ENCODE measurements at places on chromosomes 16 and 17. TPM values are rescaled to one million over a fixed set of nuclear protein-coding genes. Genes with fewer than 3 reads are reported as not detected.

GRCh38 chr17:6485646-6486412 is 41.6 kb downstream of the PIMREG start:
- H3K4me1 ChIP-seq = no peaks in the 10 kb centered on the region
- no peak for DNase-seq
- no peaks in the 10 kb centered on the region for H3K36me3 ChIP-seq
- no peak overlapping the region for H3K27ac ChIP-seq
- H3K27me3 ChIP-seq = peaks cover 68% of the 10 kb centered on the region
- H3K4me3 ChIP-seq = peak overlapping the region; percentile 17

DNA sequence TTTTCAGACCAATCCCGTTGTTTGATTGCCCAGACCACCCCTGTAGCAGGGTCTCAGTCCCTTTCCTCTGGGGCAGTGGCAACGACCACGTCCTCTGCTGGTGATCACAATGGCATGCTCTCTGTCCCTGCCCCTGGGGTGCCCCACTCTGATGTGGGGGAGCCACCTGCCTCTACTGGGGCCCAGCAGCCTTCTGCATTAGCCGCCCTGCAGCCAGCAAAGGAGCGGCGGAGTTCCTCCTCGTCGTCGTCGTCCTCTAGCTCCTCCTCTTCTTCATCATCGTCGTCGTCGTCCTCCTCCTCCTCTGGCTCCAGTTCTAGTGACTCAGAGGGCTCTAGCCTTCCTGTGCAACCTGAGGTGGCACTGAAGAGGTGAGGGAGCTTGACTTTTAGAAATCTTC is 9.2 kb downstream of the ELOB start:
- H3K4me1 ChIP-seq = peaks cover 7% of the 10 kb centered on the region
- peak overlapping the region; percentile 82 for H3K27ac ChIP-seq
- no peak overlapping the region for H3K4me3 ChIP-seq
- no peak for DNase-seq

DNA sequence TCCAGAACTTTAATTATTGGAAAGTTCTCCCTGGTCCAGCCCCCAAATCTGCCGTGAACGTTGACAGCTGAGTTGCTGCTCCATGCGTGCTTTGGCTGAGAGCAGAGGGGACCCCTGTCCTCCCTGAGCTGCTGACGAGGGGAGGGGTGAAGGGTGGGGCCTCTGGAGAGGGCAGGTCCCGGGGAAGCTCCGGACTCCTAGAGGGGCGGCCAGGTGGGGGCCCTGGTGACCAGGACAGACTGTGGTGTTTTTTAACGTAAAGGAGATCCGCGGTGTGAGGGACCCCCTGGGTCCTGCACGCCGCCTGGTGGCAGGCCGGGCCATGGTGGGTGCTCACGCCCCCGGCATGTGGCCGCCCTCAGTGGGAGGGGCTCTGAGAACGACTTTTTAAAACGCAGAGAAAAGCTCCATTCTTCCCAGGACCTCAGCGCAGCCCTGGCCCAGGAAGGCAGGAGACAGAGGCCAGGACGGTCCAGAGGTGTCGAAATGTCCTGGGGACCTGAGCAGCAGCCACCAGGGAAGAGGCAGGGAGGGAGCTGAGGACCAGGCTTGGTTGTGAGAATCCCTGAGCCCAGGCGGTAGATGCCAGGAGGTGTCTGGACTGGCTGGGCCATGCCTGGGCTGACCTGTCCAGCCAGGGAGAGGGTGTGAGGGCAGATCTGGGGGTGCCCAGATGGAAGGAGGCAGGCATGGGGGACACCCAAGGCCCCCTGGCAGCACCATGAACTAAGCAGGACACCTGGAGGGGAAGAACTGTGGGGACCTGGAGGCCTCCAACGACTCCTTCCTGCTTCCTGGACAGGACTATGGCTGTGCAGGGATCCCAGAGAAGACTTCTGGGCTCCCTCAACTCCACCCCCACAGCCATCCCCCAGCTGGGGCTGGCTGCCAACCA is at the start of gene MC1R:
Gene MC1R, plus strand, starts transcription at position 410 of the 895 bp plus-strand sequence. Its CDS starts 397 bp downstream, at position 807.
- peak; percentile 40 for DNase-seq
- H3K4me3 ChIP-seq = peak within 1 kb of the TSS; percentile 83
- H3K27me3 ChIP-seq = peaks cover 9% of the 10 kb centered on the region
- H3K4me1 ChIP-seq = peaks cover 33% of the 10 kb centered on the region
- no peak within 1 kb of the TSS for H3K27ac ChIP-seq

GRCh38 chr17:9792181-9792840 is 919 bp upstream of the DHRS7C start:
- no peak overlapping the region for H3K4me3 ChIP-seq
- no peaks in the 10 kb centered on the region for H3K36me3 ChIP-seq
- H3K27ac ChIP-seq = no peak overlapping the region
- peaks cover 35% of the 10 kb centered on the region for H3K27me3 ChIP-seq

DNA sequence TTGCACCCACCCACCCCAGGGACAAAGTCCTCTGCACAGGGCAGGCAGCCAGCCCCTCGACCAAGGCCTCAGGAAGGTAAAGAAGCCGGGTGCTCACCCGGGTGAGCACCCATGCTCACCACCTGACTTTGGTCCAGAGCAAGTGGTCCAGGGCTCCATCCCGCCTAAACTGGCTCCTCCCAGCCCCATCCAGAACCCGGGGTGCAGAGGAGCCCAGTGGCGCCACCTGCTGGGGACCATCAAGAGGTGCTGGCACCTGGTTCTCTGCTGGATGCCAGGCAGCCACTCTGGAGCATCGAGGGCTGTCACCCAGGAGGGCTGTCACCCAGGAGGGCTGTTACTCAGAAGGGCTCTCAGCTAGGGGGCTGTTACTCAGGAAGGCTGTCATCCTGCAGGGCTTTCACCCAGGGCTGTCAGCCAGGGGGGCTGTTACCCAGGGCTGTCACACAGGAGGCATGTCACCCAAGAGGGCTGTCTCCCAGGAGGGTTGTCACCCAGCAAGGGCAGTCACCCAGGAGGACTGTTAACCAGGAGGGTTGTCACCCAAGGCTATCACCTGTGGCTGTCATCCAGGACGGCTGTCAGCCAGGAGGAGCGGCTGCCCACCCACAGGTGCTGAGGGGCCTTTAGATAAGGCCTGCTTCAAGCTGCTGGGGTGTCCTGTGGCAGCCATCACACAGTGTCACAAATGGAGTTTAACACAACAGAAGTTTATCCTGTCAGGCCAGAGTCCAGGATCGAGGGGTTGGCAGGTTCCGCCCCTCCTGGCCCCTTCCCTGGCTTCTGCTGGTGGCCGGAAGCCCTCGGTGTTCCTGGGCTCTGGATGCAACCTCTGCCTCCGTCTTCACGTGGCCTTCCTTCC is 98.5 kb downstream of the TNFRSF13B start:
- no peaks in the 10 kb centered on the region for H3K4me1 ChIP-seq
- no peak overlapping the region for H3K27ac ChIP-seq
- H3K36me3 ChIP-seq = peaks cover 7% of the 10 kb centered on the region
- peaks cover 14% of the 10 kb centered on the region for H3K27me3 ChIP-seq

GRCh38 chr17:3603119-3603869 is 5.9 kb downstream of the TRPV1 start:
- DNase-seq = no peak
- peak overlapping the region; percentile 69 for H3K27ac ChIP-seq
- H3K36me3 ChIP-seq = no peaks in the 10 kb centered on the region
- H3K27me3 ChIP-seq = no peaks in the 10 kb centered on the region

- H3K4me3 ChIP-seq = no peak overlapping the region
- DNase-seq = no peak
- H3K36me3 ChIP-seq = peaks cover 10% of the 10 kb centered on the region
- no peaks in the 10 kb centered on the region for H3K27me3 ChIP-seq
These were observed 217.0 kb downstream of the FTO start for GRCh38 chr16:53920988-53921387.

GRCh38 chr17:8444494-8444893 is 8.8 kb downstream of the NDEL1 start:
- H3K27ac ChIP-seq = no peak overlapping the region
- no peak for DNase-seq
- no peaks in the 10 kb centered on the region for H3K27me3 ChIP-seq
- no peak overlapping the region for H3K4me3 ChIP-seq

GRCh38 chr17:35621768-35622167 is 34.6 kb downstream of the AP2B1 start:
- no peak for DNase-seq
- peaks cover 9% of the 10 kb centered on the region for H3K36me3 ChIP-seq
- no peaks in the 10 kb centered on the region for H3K27me3 ChIP-seq
- no peak overlapping the region for H3K4me3 ChIP-seq

- DNase-seq = peak; percentile 43
- H3K27ac ChIP-seq = peak overlapping the region; percentile 92
- no peaks in the 10 kb centered on the region for H3K36me3 ChIP-seq
- H3K27me3 ChIP-seq = no peaks in the 10 kb centered on the region
- H3K4me1 ChIP-seq = peaks cover 75% of the 10 kb centered on the region
These were observed 701 bp upstream of the DPEP2 start for GRCh38 chr16:67999985-68000384.

DNA sequence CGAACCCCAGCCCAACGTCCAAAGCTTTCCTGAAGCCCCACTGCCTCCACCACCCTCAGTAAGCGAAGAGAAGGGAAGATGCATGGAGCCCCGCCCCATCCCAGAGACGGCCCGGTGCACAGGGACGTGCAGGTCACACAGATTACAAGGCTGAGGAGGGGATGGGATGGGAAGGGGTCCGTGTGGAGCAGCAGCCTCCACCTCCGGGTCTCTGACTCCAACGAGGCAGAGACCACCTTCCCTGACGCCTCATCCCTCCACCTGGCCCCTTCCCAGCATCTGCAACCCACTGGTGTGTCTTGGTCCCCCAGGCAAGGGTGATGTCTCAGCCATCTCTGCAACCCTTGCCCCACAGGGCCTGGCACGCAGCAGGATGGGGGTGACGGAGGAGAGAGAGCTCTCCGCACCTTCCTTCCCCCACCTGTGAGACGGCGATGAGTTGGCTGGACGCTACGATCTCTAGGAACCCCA is 58.5 kb downstream of the TBC1D16 start:
- no peak overlapping the region for H3K4me3 ChIP-seq
- H3K27ac ChIP-seq = no peak overlapping the region
- H3K27me3 ChIP-seq = no peaks in the 10 kb centered on the region
- H3K36me3 ChIP-seq = no peaks in the 10 kb centered on the region
- no peaks in the 10 kb centered on the region for H3K4me1 ChIP-seq

DNA sequence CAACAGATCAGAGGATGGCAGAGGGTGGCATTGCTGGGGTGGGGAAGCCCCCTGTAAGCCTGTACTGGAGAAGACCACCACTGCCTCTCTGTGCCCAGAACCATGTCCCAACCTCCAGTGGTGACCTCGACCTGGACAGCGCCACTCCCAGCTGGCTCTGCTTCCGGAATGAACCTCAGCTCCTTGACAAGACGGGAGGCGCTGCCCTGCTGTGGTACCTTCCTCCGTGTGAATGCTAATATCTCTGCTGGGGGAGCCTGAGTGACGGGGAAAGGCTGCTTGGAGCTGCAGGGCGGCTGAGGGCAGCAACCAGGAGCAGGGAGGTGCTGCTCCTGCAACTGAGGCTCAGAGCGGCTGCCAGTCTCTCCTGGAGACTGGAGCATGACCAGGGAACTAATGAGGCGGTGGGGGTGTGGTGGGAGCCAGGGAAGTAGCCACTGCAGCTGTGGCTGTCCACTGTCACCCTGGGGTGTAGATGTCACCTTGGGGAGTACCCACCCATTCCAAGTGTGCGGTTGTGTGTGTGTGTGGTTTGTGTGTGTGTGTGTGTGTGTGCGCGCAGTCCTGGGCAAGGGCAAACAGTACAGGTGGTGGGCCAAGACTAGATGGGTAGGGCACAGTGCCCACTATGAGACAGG is 6.2 kb downstream of the PRCD start:
- no peak overlapping the region for H3K27ac ChIP-seq
- H3K36me3 ChIP-seq = peaks cover 12% of the 10 kb centered on the region
- no peak for DNase-seq
- H3K4me3 ChIP-seq = no peak overlapping the region

DNA sequence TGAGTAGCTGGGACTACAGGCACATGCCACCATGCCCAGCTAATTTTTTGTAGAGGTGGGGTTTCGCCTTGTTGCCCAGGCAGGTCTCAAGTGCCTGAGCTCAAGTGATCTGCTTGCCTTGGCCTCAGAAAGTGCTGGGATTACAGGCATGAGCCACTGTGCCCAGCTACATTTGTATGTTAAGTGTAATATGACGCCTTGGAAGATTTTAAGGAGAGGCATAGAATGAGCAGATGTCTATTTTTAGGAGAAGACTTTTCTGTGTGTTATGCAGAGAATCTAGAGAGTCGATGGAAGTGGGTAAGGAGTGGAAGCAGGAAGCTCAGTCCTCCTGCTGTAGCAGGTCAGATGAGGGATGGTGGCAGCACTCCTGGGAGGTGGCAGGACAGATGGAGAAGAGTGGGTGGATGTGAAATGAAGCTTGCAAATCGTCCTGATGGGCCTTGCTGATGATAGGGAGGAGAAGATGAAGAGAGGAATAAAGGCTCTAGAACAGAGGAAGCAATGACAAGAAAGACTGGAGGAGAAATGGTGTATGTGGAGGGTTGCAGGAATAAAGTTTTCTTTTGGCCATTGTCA is 125.3 kb downstream of the SHISA6 start:
- H3K36me3 ChIP-seq = no peaks in the 10 kb centered on the region
- DNase-seq = no peak
- no peak overlapping the region for H3K4me3 ChIP-seq
- H3K27ac ChIP-seq = no peak overlapping the region
- no peaks in the 10 kb centered on the region for H3K4me1 ChIP-seq

- DNase-seq = no peak
- no peak overlapping the region for H3K27ac ChIP-seq
- no peak overlapping the region for H3K4me3 ChIP-seq
- H3K4me1 ChIP-seq = peaks cover 11% of the 10 kb centered on the region
These were observed 1.9 kb upstream of the SLC5A2 start for GRCh38 chr16:31480851-31481536.

GRCh38 chr16:54953461-54953860 is 22.8 kb downstream of the IRX5 start:
- H3K36me3 ChIP-seq = no peaks in the 10 kb centered on the region
- no peak for DNase-seq
- H3K4me3 ChIP-seq = no peak overlapping the region

- H3K4me1 ChIP-seq = no peaks in the 10 kb centered on the region
- H3K27ac ChIP-seq = no peak overlapping the region
- DNase-seq = no peak
- H3K4me3 ChIP-seq = no peak overlapping the region
- no peaks in the 10 kb centered on the region for H3K36me3 ChIP-seq
- peaks cover 9% of the 10 kb centered on the region for H3K27me3 ChIP-seq
These were observed 2.0 kb upstream of the DUXB start for GRCh38 chr16:75703306-75703705.

- peaks cover 15% of the 10 kb centered on the region for H3K4me1 ChIP-seq
- H3K36me3 ChIP-seq = peaks cover 17% of the 10 kb centered on the region
- no peak for DNase-seq
- H3K27ac ChIP-seq = no peak overlapping the region
These were observed 8.4 kb downstream of the NDUFAB1 start for GRCh38 chr16:23587726-23588125.

KRTAP2-2 gene
- polyA plus RNA-seq = not detected

TK1 gene
- 0.91 TPM for polyA plus RNA-seq

CNTNAP4 gene
- not detected for polyA plus RNA-seq

LIMD2 gene
- 688 TPM for polyA plus RNA-seq

GINS2 gene
- polyA plus RNA-seq = not detected

EVPLL gene
- not detected for polyA plus RNA-seq

CRHR1 gene
- not detected for polyA plus RNA-seq

ZNF629 gene
- polyA plus RNA-seq = 0.30 TPM

CCR7 gene
- polyA plus RNA-seq = 677 TPM

NOXO1 gene
- not detected for polyA plus RNA-seq

TNRC6C gene
- polyA plus RNA-seq = 5.5 TPM

TMEM220 gene
- polyA plus RNA-seq = 23.8 TPM

CD300A gene
- polyA plus RNA-seq = 1.2 TPM

KCTD2 gene
- polyA plus RNA-seq = 5.5 TPM

PPY gene
- polyA plus RNA-seq = not detected

Data from naive B cell (primary cell).